Naive thymus-derived CD8-positive, alpha-beta T cell (primary cell): ENCODE measurements at places on chromosomes 12 and 14. TPM values are rescaled to one million over a fixed set of nuclear protein-coding genes. Genes with fewer than 3 reads are reported as not detected.

GPR84 gene
- total RNA-seq, result not detected

GPR132 gene
- 36.3 TPM for total RNA-seq

NELL2 gene
- total RNA-seq, result 626 TPM

DNA sequence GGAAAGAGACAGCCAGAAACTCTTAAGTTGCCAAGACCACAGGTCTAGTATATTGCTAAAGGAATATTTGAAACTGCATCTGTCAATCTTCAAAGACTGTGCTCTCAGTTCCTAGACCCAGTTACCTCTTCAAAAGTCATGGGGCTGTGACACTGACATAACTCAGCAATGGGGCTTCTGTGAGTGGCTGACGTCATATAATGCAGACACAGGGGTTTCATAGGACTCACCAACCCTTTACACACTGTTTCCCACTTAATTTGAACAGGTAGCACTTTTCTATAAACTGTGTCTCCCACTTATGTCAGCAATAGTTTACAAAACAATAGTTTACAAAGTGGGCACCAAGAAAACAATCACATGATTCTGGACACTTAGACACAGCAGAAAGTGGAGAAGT lies 158.4 kb downstream of the GALC start:
- DNase-seq, result no peak

DNA sequence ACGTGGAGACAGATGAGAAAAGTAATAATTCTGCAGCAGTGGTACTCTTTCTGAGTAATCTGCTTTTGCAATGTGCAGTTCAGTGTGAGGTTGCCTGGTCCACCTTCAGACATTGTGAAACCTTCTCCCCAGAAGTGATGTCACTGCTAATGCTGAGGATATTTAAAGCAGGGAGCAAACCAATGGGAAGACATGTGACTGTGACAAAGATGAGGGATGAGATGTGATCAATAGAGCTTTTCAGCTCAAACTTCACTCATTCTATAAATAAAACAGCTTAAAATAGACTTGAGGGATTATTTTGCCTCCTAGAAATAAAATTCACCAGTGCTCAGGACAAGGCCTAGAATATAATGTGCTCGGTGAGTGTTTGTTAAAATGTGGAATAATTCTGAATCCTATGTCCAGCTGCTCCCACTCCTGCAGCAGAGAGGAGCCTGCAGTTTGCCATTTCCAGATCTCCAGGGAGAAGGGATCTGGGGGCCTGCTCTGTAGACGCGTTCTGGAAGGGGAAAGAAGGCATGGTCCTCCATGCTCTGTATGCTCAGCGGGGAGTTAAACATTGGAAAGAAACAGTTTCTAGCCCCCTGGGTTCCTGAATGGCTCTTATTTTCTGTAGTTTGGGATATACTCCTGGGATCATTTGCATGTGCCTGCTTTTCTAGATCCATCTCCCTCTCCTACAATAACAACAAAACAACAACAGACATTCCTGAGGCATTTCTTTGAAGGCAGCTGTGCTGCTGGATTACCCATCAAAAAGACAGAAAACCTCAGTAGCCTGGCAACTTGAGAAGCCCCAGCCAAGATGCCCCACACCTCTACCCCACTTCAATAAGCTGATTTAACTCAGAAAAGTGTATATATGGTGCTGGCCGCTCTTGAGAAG lies 8.9 kb downstream of the SLC7A8 start:
- no peak for DNase-seq

- no peak for DNase-seq
Observed at GRCh38 chr12:131830335-131830913, 2.2 kb downstream of the MMP17 start.

DNA sequence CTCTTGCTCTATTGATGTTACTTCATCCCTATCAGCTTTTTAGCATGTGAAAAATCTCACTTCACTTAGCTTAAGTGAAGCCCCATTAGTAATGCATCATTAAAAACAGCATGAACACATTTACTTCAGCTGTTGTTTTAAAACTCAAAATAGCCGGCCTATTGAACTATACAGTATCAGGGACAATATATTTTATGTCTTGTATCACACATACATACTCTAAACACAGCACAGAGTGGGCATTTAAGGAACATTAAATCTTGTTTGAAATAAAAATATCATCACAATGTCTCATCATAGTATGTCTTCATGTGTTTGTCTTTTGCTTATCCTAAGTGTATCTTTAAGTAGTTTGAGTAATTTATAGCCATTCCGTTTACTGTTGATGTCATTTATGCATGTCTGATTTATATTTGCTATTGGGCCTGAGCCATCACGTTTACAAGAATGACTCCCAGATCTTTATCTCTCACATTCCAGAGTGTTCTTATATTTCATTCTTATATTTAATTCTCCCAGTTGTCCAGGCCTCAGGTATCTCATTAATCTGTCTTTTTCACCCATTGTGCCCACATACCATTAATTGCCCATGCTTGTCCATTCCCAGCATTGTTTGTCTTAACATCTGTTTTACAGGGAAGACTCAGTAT lies 57.5 kb downstream of the ARHGAP5 start:
- DNase-seq, result no peak

TRAFD1 gene
- total RNA-seq, result 38.4 TPM

DNA sequence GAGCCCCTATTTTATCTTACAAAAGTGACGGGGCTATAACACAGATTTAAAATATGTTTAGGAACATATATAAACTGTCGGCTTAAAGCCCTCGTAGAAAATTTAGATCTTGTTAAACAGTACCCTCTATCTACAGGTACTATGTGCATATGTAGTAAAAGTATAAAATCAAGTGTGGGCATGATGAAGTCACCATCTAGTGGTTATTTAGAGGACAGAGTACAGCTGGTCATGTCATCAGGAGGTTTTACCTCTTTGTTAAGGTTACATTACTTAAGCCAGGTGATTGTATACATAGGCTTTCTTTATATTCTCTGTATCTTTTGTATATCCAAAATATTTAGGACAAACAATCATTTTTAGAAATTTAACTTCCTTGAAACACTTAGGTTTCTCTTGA lies 18.2 kb upstream of the TNS2 start:
- DNase-seq, result no peak

DNA sequence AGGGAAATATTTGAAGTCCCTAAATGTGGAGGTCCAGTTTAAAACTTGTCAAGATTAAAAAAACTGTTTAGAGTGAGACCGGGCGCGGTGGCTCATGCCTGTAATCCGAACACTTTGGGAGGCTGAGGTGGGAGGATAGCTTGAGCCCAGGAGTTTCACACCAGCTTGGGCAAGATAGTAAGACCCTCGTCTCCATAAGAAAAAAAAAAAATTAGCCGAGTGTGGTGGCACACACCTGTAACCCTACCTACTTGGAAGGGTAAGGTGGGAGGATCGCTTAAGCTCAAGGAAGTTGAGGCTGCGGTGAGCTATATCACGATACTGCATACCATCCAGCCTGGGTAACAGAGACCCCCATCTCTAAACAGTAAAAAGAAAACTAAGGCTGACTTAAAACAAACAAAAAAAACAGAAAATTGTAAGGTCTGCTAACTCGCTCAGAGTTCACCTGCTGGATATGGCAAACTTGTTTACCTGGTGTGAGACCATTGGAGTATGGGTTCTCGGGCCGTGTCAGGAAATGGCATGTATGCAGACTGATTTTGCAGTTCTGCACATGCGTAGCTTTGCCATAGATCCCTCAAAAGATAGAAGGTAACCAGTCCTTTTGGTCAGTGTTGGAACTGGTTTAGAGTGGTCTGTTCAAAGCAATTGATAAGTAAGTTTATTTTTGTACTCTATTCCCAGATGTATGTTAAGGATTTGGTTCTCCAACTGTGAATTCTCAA lies 2.1 kb downstream of the RNF10 start:
- DNase-seq, result no peak

DNA sequence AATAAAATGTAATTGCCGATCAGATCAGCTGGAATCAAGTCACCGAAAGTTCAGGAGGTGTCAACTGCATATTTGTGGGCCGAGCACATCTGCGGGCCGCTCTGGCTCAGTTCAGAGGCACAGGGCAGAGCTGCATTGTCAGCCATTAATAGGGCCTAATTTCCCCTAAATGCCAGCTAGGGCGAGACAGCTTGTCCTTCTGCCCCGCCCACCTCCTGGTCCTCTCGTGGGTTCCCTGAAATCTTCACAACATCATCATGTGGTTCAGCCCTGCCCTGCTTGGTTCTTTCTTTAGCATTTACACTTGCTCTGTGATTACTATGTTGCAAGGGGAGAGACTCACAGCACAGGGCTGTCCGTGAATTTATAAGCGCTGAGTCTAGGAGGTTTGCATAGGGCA lies 148.9 kb downstream of the CHST11 start:
- no peak for DNase-seq

DNA sequence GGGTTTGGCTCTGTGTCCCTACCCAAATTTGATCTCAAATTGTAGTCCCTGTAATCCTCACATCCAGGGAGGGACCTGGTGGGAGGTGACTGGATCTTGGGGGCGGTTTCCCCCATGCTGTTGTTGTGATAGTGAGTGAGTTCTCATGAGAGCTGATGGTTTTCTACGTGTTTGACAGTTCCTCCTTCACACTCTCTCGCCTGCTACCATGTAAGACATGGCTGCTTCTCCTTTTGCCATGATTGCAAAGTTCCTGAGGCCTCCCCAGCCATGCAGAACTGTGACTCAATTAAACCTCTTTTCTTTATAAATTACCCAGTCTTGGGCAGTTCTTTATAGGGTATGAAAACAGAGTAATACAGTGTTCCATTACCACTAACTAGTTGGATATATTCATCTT lies 10.3 kb upstream of the LRRC23 start:
- DNase-seq, result no peak

SRRM4 gene
- total RNA-seq, result not detected

- DNase-seq, result no peak
Observed at GRCh38 chr12:85390266-85390665, 110.2 kb downstream of the ALX1 start.

C1R gene
- total RNA-seq, result 1.4 TPM
